Breast epithelium (tissue), 4 donors: ENCODE measurements at places on chromosomes 3 and 15. TPM values are rescaled to one million over a fixed set of nuclear protein-coding genes. Genes with fewer than 3 reads are reported as not detected.
A peak's percentile ranks its signal among the peaks of the same experiment; 100 is the strongest.

Gene PPP2R3A
- 20.6 TPM for total RNA-seq

Gene NKTR
- total RNA-seq: 175 TPM

Gene HCN4
- not detected for total RNA-seq

DNA sequence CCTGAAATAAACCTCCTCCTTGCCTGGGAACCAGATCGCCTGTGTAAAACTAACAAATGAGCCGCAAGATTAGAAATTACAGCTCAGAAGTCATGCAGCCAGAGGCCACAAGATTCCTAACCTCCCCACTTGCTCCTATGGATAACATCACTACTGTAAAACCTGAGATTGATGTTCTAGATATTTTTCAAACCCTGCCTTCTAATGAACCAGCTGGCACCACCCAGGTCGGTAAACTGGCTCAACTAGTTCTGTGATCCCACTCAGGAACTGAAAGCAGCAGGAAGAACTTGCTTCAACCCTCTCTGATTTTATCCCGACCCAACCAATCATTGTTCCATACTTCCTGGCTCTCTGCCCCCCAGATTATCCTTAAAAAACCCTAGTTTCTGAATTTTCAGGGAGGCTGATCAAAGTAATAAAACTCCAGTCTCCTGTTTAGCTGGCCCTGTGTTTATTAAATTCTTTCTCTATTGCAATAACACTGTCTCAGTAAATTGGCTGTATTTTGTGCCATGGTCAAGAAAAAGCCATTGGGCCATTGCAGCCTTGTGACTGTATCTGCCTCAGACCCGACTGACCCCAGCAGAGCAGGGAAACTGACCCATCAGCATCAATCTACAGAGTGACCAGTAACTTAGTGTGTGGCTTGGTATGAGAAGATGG lies 98.9 kb downstream of the RPLP1 start:
- no peak overlapping the region for H3K4me3 ChIP-seq
- no peaks in the 10 kb centered on the region for H3K36me3 ChIP-seq
- H3K4me1 ChIP-seq: no peaks in the 10 kb centered on the region
- no peak for DNase-seq
- H3K27me3 ChIP-seq: no peaks in the 10 kb centered on the region

GRCh38 chr15:67828278-67828968 lies 3.1 kb downstream of the SKOR1 start:
- peaks cover 100% of the 10 kb centered on the region for H3K27me3 ChIP-seq
- H3K27ac ChIP-seq: no peak overlapping the region
- H3K4me3 ChIP-seq: peak overlapping the region; percentile 50
- DNase-seq: no peak

DNA sequence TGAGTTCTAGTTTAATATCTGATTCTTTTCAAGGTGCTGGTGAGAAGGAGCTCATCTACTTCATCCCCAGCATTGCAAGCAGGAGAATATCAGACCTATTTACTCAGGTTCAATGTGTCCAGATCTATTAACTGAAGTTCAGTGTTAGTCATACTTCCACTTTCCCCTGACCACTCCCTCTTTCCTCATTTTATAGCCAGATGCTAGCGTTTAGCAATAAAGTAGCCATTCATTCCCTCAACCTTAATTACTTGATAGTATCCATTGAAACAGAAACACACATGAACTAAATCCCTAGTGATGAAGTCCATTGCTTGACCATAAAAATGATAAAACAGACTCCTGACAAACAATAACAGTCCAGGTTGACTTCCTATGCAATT lies 60.0 kb downstream of the RPL22L1 start:
- H3K27me3 ChIP-seq: no peaks in the 10 kb centered on the region
- DNase-seq: no peak
- H3K27ac ChIP-seq: no peak overlapping the region
- no peaks in the 10 kb centered on the region for H3K36me3 ChIP-seq
- H3K4me1 ChIP-seq: no peaks in the 10 kb centered on the region

DNA sequence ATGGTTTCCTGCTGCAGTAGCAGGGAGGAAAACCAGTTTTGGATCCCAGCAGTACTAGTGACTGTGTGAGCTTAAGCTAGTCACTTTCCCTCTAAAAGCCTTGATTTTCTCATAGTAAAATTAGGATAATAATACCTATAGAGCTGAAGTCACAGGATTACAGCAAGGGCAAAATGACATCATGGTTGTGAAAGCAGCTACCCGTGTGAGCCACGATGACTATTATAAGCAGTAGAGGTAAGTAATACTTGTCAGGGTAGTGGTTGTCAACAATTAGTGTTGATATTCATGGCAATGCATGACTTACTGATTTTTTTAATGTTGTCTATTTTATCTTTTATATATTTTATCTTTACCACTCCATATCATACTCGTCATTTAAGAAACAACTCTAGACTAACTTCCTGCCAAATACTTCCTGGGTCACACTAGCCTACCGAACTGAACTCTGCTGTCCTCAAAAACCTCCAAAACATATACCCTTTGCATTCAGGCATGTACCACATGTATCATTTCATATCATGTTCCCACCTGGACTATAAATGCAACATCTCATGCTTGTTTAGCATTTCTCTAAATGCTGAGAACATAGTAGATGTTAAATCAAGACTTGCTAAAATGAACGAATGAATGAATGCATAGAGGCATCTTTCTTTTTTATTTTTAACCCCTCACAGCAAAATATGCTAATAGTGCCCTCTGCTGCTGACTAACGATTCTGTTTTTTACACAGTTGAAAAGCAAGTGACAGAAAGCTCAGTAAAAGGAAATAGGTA lies 172.6 kb downstream of the P3H2 start:
- H3K4me3 ChIP-seq: no peak overlapping the region
- no peak for DNase-seq
- no peaks in the 10 kb centered on the region for H3K27me3 ChIP-seq
- no peaks in the 10 kb centered on the region for H3K4me1 ChIP-seq
- H3K36me3 ChIP-seq: no peaks in the 10 kb centered on the region
- peak overlapping the region; percentile 58 for H3K27ac ChIP-seq

GRCh38 chr3:9730657-9731205 lies 804 bp upstream of the BRPF1 start:
- peak overlapping the region; percentile 98 for H3K27ac ChIP-seq
- DNase-seq: no peak
- H3K4me1 ChIP-seq: peaks cover 8% of the 10 kb centered on the region
- H3K4me3 ChIP-seq: peak overlapping the region; percentile 74

DNA sequence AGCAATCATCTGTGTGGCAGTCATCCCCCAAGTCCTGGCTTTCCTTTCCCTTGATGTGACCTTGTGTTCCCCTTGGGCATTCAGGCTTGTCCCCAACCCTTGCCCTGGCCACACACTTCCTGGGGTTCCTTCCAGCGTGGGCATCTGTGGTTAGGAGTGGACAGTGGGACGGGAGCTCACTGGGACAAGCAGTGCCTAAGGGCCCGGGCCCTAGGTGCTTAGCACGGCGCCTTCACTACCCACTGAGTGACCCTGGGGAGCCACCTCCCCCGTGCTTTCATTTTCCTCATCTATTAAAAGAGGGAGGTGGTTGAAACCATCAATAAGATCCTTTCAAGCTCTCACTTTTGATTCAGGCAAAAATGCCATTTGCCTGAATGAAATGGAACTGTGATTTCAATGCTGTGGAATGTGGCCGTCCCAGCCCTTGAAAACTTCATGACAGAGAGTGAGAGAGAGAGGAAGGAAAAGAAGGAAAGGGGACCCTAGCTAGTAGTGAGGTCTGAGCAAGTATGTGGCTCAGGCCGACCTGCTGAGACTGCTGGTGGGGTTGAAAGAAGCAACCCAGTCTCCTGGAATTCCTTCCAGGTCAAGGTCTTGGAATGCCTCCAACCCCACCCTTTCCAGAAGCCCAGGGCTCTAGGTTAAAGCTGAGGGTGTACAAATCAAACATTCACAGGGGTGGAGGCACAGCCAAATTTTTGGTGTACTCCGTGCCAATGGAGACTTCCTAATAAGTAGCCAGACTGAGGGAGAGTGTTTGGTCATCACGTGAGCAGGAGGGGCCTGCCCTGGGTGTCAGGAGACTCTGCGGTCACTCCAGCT lies 302.9 kb downstream of the TLE3 start:
- no peaks in the 10 kb centered on the region for H3K4me1 ChIP-seq
- no peaks in the 10 kb centered on the region for H3K27me3 ChIP-seq
- H3K27ac ChIP-seq: peak overlapping the region; percentile 72
- no peak overlapping the region for H3K4me3 ChIP-seq

- DNase-seq: no peak
- no peak overlapping the region for H3K4me3 ChIP-seq
- H3K27ac ChIP-seq: no peak overlapping the region
- H3K27me3 ChIP-seq: no peaks in the 10 kb centered on the region
- H3K4me1 ChIP-seq: no peaks in the 10 kb centered on the region
Observed at GRCh38 chr15:65198571-65198970, 12.7 kb downstream of the CILP start.

DNA sequence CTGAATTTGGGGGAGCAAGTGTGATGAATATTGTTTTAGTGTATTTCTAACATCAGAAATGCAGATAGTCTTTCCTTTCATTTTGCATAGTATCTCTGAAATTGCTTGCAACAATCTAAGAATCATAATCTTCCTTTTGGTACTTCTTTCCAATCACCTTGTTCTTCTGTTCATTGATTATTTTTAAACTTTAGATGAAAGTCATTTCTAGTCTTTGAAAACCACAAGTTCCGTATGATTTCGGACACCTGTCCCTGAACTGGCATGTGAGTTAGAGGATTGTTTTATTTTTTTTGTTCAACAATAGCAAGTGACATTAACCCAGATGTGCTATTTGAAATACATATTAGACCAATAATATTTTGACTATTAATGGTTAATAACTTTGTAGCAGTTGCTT lies 329.7 kb downstream of the UNC13C start:
- no peaks in the 10 kb centered on the region for H3K4me1 ChIP-seq
- no peak for DNase-seq
- no peaks in the 10 kb centered on the region for H3K36me3 ChIP-seq
- no peak overlapping the region for H3K27ac ChIP-seq
- H3K4me3 ChIP-seq: no peak overlapping the region

GRCh38 chr3:53137835-53138446 lies 7.7 kb upstream of the RFT1 start:
- no peak overlapping the region for H3K27ac ChIP-seq
- H3K27me3 ChIP-seq: no peaks in the 10 kb centered on the region
- DNase-seq: no peak
- H3K36me3 ChIP-seq: no peaks in the 10 kb centered on the region
